ENCODE measurements at places on chromosomes 12 and 14.

- H3K36me3 ChIP-seq = no peaks in the 10 kb centered on the region
- H3K4me3 ChIP-seq = no peak overlapping the region
- no peak for DNase-seq
- peaks cover 2% of the 10 kb centered on the region for H3K4me1 ChIP-seq
- peaks cover 9% of the 10 kb centered on the region for H3K27me3 ChIP-seq
Observed at GRCh38 chr14:95564060-95564459, 29.2 kb downstream of the GLRX5 start.

DNA sequence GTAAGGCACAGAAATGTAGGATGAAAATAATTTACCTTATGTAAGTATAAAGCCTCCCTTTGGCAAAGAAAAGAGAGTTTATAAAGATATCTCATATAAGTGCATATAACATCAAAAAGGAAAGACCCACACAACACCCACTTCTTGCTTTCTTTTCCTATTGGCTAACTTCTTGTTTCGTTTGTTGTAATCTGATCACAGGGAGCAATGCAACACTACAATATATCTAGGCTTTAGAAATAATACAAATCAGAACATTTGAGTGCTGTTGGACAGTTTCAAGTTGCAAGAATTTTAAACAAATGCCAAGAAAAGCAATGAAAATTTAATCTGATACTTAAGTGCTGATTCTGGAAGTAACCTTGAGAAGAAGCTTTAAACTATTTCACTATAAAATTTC lies 1.3 kb downstream of the FGD6 start:
- DNase-seq = no peak
- H3K4me3 ChIP-seq = no peak overlapping the region
- peaks cover 8% of the 10 kb centered on the region for H3K27me3 ChIP-seq
- peaks cover 7% of the 10 kb centered on the region for H3K36me3 ChIP-seq

DNA sequence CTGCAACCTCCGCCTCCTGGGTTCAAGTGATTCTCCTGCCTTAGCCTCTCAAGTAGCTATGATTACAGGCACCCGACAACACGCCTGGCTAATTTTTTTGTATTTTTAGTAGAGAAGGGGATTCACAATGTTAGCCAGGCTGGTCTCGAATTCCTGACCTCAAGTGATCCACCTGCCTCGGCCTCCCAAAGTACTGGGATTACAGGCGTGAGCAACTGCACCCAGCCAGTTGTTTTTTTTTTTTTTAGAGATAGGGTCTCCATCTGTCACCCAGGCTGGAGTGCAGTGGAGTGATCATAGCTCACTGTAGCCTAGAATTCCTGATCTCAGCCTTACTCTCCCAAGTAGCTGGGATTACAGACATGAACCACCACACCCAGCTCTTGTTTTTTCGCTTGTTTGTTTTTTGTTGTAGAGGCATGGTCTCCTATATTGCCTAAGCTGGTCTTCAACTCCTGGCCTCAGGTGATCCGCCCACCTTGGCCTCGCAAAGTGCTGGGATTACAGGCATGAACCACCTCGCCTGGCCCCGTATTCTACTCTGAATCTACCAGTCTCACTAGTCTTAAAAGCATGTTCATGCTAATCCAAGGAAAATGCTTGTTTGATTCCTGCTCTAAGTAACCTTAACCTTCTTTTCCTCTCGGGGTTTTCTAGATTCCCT lies 31.7 kb upstream of the STRN3 start:
- H3K36me3 ChIP-seq = no peaks in the 10 kb centered on the region
- no peak overlapping the region for H3K4me3 ChIP-seq
- no peak overlapping the region for H3K27ac ChIP-seq

- no peak for DNase-seq
- no peak overlapping the region for H3K4me3 ChIP-seq
- peaks cover 35% of the 10 kb centered on the region for H3K36me3 ChIP-seq
- peaks cover 38% of the 10 kb centered on the region for H3K4me1 ChIP-seq
- no peak overlapping the region for H3K27ac ChIP-seq
Observed at GRCh38 chr14:61362072-61362750, 40.8 kb downstream of the PRKCH start.

DNA sequence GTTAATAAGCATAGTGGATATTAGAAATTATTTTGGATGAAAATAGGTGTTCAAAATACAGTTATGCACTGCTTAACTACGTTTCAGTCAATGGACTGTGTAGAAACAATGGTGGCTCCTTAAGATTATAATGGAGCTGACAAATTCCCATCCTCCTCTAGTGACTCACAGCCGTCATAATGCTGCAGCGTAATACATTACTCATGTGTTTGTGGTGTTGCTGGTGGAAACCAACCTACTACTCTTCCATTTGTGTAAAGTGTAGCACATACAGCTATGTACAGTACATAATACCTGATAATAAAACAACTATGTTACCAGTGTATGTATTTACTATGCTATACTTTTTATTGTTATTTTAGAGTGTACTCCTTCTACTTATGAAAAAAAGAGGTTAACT lies 111.2 kb upstream of the TMCC3 start:
- peaks cover 15% of the 10 kb centered on the region for H3K4me1 ChIP-seq
- H3K4me3 ChIP-seq = no peak overlapping the region
- DNase-seq = no peak
- no peak overlapping the region for H3K27ac ChIP-seq
- H3K27me3 ChIP-seq = peaks cover 13% of the 10 kb centered on the region

DNA sequence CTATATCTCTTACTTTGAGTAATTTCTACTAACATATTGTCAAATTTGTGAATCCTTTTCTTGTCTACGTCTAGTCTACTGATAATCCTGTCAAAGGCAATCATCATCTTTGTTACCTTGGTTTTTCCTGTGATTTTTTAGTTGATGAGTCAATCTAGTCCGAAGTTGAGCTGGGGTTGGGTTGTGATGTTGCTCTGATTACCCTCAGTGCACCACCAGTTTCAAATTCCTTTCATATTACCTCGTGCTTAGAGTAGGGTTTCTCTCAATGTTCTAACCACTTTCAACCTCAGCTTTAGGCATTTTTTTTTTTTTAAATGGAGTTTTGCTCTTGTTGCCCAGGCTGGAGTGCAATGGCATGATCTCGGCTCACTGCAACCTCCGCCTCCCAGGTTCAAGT lies 186.8 kb downstream of the BTG1 start:
- no peak overlapping the region for H3K4me3 ChIP-seq
- no peaks in the 10 kb centered on the region for H3K4me1 ChIP-seq
- DNase-seq = no peak
- no peaks in the 10 kb centered on the region for H3K27me3 ChIP-seq
- no peaks in the 10 kb centered on the region for H3K36me3 ChIP-seq
